ENCODE measurements at places on chromosomes 2 and 18. TPM values are rescaled to one million over a fixed set of nuclear protein-coding genes. Genes with fewer than 3 reads are reported as not detected.

Gene NETO1
- not detected for total RNA-seq

Gene SOCS6
- total RNA-seq, result 20.4 TPM

Gene CYP26B1
- 6.8 TPM for total RNA-seq

Gene KRCC1
- 23.8 TPM for total RNA-seq

GRCh38 chr18:52617931-52618330 lies 277.9 kb downstream of the DCC start:
- peak; percentile 12 for DNase-seq

- peak; percentile 3 for DNase-seq
Observed at GRCh38 chr2:102657770-102658169, 38.4 kb downstream of the SLC9A2 start.

GRCh38 chr2:8918412-8918811 lies 81.0 kb upstream of the KIDINS220 start:
- no peak for DNase-seq

DNA sequence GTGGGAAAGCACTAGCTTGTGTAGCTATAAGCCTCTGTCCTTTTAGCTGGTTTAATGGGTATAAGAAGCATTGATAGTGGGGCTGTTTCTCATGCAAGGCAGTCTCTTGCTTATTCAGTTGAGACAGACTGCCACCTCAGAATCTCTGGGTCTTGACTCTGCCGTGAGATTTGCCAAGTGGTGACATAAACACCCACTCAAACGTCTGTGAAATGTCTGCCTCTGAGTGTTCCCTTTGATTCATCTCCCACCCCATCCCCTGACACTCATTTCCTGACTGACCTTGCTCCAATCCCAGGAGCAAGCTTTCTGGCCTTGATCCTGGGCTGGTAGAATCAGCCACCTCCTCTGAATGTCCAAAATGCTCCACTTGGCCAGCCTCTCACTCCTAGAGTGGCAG lies 141.9 kb upstream of the RBMS1 start:
- peak; percentile 12 for DNase-seq

DNA sequence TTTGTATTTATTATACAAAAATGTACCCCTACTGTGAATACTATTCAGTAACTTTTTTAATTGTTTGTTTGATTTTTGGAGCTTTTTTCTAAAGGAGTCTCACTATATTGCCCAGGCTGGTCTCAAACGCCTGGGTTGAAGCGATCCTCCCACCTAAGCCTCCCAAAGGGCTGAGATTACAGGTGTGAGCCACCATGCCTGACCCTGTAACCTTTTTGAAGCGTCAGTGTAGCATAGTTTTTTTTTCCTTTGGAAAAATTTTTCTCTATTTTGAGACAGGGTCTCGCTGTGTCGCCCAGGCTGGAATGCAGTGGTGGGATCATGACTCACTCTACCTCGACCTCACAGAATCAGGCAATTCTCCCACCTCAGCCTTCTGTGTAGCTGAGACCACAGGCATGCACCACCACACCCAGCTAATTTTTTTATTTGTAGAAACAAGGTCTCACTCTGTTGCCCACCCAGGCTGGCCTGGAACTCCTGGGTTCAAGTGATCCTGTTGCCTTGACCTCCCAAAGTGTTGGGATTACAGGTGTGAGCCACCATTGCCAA lies 2.0 kb downstream of the GMCL1 start:
- DNase-seq, result peak; percentile 38

- DNase-seq, result no peak
Observed at GRCh38 chr2:204497855-204498254, 47.4 kb upstream of the PARD3B start.

DNA sequence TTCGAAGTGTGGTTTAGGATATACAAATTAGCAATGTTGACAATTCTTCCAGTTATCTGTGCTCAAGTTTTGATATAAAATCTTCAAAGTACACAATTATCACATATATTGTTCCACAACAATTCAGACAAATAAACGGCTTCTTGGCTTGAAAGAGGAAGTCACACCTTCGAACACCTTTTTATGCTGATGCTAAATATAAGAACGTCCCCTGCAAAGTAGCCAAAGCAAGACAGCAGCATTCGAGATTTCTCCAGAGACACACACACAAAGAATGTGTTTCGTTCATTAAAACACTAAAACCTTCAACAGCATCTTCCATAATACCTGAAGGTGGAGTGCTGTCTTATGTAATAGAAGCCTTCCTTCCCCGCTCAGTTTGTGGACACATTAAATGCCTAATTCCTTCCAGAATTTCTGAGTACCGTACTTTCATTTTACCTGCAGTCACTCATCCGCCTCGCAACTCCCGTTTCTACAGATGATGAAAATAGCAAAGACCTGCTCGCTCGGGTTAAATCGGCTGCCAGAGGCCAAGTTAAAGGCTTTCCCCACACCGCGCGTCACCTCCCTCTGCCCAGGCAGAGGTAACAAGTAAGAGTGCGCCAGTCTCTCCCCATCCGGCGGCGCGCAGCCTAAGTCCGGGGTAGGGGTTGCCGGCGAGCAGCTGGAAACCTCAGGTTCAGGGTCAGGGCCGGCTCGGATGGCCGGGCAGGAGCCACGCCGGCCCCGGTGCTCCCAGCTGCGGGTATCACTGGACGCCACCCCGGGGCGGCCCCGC lies 847 bp downstream of the SERPINE2 start:
- peak; percentile 62 for DNase-seq

- DNase-seq, result no peak
Observed at GRCh38 chr2:238694136-238694755, 153.6 kb upstream of the TWIST2 start.

- no peak for DNase-seq
Observed at GRCh38 chr2:9556121-9556743, 602 bp upstream of the ADAM17 start.

DNA sequence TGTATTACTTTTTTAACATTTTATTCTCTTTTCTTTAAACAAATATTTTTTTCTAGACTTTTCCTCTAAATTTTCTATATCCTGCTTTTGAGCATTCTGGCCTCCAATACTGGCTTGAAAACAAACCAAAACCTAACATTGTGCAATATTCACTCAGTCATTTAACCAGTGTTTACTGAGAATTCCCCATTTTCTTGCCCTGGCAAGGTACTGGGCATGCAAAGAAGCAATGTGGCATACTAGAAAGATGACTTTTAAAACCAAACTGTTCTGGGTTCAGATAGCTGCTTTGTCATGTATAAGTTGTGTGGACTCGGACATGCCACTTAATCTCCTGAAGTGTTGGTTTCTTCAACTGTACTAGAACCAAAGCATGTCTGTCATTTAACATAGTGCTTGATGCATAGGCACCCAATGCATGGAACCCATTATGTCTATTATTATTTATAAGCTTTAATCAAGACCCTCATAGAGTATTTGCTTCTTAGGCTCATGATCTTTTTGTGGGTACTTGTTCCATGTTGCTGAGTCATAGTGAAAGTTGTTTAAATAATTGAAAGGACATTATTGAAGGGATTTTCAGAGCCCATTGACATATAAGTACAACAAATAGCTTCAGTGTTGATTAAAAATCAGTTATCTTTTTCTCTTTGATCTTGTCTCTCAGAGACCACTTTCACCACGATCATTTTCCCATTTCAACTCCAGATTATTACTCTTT lies 185.4 kb upstream of the OSR1 start:
- DNase-seq, result peak; percentile 39

- DNase-seq, result no peak
Observed at GRCh38 chr2:3756306-3756705, 52.9 kb downstream of the DCDC2C start.
